ENCODE measurements at places on chromosomes 2 and 18. TPM values are rescaled to one million over a fixed set of nuclear protein-coding genes. Genes with fewer than 3 reads are reported as not detected.

DNA sequence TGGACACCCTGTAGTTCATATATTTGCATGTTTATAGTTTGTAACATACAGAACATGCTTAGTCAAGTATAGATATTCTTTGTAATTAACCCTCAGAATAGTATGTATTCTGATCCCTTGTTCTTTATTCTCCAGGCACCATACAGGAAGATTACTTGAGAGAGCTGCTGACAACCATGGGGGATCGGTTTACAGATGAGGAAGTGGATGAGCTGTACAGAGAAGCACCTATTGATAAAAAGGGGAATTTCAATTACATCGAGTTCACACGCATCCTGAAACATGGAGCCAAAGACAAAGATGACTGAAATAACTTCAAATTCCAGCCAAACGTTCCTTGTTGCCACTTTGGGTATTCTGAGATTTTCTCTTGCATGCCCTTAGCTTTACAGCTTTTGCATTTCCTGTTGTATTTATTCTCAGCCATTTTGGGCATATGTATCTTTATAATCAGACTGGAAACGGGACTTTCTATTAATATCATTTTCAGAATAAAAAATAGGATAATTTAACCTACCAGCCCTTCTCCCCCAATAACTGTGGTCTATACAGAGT is 6.2 kb upstream of the MYL12B start:
- no peak for DNase-seq

GRCh38 chr2:234488913-234489451 is 7.9 kb downstream of the ARL4C start:
- peak; percentile 77 for DNase-seq

The CROCC2 gene
- total RNA-seq = not detected

- DNase-seq = no peak
These were observed 52.2 kb upstream of the TGIF1 start for GRCh38 chr18:3397786-3398185.

DNA sequence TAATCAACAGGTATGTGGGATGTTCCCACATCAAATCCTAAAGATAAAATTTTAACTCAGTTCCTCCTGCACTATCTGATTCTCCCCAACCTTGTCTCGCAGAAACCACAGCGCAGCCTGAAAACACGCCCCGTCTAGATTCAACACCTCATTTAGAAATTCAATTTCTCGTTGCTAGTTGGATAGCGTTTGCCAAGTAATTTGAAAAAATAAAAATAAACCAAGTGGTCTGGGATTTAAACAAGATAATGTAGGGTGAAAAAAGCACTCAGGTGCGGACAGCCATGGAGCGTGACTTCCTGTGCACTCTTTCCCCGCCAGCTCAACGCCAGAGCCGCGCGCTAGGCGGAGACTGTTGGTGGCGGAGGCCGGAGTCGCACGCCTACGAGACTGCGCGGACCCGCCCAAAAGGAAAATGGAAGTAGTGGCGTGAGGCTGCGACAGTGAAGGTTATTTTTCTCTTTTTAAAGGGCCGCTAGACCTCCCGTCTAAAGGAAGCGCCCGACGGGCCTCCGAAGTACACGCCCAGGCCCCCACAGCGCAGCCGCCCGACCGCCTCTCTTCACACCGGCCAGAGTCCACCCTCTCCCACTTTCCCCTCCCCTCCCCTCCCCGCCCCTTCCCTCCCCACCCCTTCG is 615 bp upstream of the CCNT2 start:
- DNase-seq = peak; percentile 85

DNA sequence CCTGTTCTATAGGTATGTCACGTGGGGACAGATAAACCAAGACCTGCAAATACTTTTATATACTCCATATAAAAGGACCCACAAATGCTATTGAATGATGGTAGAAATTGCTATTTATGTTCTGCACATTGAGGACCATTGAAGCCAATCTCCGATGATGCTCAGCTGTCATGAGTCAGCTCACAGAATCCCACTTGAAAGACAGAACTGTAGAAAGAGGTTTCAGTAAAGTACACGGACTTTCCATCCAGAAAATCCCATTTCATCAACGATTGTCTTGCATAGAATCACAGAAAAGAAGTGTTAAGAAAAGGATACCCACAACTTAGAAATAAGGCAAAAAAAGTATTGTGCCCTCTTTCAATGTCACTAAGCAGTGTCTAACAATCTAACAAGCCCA is 169.0 kb upstream of the COPS8 start:
- DNase-seq = no peak

The ESPNL gene
- 0.43 TPM for total RNA-seq

- no peak for DNase-seq
These were observed 8.6 kb downstream of the CCNT2 start for GRCh38 chr2:134927195-134927594.

The FBXO41 gene
- total RNA-seq = 41.5 TPM

- DNase-seq = no peak
These were observed 196.1 kb downstream of the LTBP1 start for GRCh38 chr2:33142810-33143209.
